Stimulated activated CD4-positive, alpha-beta T cell treated with anti-CD3 and anti-CD28 coated beads, Interleukin-15, amount 100 ng/mL, for 1 hour (primary cell): ENCODE measurements at places on chromosomes 3 and 15.

DNA sequence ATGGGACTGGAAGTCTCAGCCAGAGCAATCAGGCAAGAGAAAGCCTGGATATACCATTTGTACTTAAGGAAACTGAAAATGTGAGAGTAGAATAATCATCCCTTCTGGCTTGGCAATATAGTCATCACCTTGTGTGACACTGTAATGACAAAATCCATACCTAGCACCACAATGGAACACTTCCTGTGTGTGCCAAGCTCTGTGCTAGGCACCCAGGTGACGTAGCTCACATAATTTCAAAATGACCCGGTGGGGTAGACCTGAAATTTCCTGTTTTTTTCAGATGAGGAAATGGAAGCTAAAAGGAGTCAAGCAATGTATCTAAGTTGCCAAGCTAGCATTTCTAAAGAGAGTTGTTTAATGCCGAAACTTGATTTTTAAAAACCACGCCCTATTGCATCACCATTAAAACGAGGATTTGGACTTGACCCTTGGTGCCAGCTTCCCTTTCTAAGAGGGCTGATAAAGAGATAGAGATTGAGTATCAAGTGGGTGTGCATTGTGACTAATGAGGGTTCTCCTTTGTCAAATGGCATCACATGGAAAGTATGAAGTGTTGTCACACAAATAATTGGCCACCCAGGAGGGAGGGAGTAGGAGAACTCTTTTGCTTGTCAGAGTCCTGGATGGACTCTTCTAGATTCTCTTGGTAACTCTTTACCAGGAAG is 141.3 kb upstream of the PDZRN3 start:
- DNase-seq, result no peak

DNA sequence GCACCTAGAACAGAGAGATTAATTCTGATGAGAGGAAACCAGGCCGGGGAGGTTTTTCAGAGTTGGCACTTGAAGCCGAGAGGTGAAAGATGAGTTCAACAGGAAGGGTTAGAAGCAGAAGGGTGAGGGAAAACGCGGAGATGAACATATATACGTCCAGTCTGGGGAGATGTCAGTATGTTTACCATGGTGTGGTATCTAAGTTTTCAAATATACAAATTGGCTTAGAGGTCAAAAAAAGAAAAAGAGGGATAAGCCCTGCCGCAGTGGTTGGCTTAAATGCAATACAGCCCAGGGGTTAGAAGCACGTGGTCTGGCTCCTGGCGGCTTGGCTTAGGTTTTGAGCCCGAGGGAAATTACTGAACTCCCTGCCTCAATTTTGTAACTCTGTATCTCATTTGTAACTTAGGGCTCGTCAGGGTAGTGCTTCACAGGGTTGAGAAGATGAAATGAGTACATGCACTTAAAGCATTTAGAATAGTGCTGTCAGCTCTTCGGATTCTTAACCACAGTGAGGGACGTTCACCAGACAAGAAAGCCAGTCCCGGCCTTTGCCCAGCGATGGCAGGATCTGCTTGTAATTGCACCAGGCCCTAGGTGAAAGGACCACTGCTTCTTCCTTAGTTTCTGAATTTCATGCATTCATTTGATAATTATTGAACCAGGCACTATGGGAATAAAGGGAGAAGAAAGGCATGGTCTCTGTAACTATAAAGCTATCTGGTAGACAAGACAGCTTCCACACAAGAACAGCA is 6.4 kb downstream of the HES1 start:
- no peak for DNase-seq

GRCh38 chr3:115562636-115563267 is 60.6 kb upstream of the GAP43 start:
- no peak for DNase-seq

GRCh38 chr3:141012571-141012970 is 38.6 kb upstream of the SPSB4 start:
- no peak for DNase-seq
